ENCODE measurements at places on chromosomes 11 and 22.

DNA sequence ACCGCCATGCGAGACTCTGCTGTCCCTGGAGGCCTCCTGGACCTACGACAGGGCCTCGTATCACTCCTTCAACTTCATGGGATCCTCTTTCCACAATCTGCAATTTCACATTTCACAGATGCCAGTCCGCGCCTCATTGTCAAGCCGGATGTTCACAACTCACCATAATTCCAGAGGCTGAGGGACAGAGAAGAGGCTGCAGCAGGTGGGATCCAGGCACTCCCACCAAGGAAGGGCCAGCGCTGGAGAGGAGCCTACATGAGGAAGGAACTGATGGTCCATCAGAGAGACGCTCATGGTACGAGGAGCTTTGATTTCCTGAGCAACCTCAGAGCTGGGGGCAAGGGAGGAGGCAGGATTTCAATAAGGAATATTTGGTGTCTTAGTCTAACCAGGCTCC is 495.0 kb downstream of the BRD1 start:
- no peak for DNase-seq

DNA sequence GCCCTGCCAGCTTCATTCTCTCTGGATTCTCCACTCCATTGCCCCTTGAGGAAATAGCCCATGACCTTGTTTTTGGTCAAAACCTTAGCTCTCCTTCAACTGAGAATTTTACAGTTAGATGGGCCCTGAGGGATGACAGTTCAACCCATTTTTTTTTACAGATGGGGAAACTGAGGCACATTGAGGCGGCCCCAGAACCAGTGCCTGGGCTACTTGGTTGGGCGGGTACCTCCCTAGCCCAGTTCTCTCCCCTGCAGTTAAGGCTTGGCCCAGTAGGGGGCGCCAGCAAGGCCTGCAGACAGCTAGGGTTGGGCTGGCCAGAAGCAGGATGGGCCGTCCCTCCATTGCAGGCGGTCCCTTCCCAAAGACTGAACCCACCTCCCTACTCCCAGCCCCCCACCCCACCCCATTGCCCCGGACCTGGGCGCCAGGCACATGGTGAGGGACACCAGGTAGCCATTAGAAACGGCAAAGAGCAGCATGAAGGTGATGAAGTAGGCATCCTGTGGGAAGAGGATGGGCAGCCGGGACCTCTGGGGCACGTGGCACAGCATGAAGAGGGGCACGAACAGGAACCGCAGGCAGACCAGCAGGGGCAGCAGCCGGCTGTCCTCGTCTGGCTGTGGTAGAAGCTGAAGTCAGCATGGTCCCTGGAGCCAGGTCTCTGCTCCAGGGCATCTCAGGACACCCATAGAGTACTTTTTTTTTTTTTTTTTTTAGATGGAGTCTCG is 7.6 kb downstream of the SLC29A2 start:
- DNase-seq = peak; percentile 63

- DNase-seq = peak; percentile 76
Measured at GRCh38 chr11:64787526-64788320, 9.4 kb upstream of the SF1 start.

DNA sequence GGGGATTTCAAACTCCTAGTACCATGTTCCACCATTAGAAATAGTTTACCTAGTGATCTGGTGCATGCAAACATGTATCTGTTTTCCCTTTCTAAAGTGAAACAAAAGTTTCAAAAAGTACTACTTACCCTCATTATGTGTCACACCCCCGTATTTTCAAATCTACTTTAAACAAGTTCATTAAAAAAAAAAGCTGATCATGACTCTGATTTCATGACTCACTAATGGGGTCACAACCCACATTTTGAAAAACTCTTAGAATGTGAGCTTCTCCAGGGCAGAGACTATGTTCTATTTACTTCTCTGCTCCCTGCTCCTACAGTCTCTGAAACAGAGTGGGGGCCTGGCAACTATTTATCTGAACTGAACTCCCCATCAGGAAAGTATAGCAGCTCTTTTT is 18.2 kb downstream of the CHRM1 start:
- no peak for DNase-seq

DNA sequence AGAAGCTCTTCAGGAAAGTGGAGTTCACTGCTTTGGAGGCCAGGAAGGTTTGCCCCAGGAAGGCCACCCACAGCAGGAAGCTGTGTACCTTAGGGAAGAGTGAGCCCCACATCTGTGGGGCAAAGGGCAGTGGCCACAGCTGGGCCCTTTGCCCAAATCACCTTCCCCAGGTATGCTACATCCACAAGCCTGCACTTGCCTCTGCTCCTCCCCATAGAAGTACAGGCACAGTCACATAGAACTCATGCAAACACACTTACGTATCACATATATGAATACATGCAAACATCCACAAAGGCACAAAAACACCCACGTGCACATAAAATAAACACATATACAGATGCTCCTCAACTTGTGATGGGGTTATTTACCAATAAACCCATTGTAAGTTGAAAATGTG is 2.1 kb downstream of the TRIM29 start:
- no peak for DNase-seq

DNA sequence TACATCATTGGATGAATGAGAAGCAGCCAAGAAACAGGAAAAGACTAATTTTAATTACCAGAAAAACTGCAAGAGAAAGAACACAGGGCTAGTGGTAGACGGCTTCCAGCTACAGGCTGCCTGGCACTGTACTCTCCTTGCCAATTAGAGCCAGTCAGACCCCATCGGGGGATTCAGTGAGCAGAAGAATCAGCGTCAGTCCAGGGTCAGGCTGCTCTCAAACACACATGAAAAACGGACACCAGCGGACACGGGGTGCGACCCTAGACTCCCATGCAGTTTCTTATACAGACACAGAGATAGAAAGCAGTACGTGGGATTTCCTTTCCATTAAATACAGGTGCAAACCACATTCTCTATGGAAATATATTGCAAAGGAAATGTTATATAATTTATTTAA is 1.1 kb upstream of the CNTN5 start:
- DNase-seq = no peak

All from left ventricle myocardium superior (tissue), 1 donor.